ENCODE measurements at places on chromosomes 6 and 20.

DNA sequence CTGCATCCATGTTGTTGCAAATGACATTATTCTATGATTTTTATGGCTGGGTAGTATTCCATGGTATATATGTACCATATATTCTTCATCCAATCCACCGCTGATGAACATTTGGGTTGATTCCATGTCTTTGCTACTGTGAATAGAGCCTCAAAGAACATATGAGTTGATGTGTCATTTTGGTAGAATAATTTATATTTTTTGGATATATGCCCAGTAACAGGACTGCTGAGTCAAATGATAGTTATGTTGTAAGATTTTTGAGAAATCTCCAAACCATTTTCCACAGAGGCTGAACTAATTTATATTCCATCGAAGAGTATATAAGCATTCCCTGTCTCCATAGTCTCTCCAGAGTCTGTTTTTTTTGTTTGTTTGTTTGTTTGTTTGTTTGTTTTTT, 1373.5 kb downstream of the GRIK2 start:
- DNase-seq = no peak

- no peak for DNase-seq
Measured at GRCh38 chr20:9424551-9424950, 89.8 kb upstream of the LAMP5 start.

DNA sequence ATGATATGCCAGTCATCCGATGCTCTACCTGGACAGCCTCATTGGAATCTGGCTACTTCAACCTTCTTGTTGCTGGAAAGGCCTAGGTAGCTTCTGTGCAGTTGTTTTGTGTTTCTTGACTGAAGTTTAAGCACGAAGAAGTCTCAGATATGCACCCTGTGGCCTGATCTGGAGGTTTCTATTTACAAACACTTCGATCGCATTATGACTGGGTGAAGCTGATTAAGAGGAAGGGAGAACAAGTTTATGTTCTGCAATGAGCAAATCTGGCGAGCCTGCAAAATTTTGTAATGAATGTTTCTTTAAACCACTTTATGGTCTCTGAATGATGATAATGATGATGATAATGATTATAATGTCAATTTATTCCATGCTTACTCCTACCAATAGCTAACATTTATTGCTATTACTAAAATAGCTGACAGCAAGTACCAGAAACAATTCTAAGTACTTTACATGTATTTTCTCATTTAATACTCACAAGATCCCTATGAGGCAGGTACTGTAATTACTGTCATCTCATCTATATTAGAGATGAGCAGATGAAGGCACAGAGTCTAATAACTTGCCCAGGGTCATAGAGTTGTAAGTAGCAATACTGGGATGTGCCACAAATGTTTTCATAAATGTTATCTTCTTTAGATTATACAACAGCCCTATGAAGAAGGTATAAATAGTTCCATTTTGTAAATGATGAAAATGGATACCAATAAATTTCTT, 126.1 kb upstream of the UST start:
- DNase-seq = no peak

DNA sequence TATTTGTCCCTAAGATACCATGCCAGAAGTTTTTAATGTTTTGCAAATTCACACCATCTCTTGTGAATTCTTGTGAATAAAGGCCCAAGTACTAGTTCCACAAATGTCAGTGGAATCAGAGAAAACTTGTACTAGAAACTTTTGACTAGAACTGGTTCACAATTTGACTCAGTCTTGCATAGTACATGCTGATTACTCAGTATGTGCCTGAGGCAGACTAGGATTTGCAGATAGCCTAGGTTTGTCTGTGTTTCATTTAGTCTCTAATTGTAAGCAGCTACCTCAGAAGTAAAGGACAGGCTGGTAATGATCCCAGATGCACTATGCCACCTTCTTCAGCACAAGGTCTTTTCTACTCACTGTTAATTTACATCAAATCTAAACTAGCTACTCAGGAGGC, 34.2 kb upstream of the GSTA4 start:
- no peak for DNase-seq

DNA sequence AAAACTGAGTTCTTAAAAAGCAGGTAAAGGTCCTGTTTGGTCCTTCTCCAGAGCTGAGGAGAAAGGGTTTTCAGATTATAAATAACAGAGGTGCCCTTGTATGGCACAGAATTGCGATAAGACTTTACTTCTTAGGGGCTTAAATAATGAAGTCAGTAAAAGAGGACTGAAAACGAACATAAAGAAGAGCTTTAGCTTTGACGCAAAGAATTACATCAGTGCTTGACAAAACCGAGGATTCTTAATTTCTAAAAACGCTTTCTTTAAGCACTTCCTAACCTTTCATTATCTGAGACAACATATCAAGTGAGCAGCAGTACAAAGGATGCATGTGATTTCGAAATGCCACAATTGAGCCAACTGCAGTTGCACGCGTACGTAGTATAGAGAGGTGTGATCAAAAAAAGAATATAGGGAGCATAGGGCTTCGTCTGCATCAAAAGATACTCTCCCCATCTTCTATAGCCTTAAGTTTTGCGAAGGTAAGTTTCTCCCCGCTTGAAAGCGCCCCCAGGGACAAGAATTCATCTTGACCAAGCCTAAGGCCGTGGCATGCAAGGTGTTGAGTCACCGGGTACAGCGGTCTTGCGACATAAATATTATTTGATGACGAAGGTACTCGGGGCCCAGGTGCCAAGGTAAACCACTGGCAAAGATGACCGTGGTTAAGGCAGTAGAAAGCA, 778 bp upstream of the LOC128125822 start:
- DNase-seq = no peak

- DNase-seq = peak; percentile 61
Measured at GRCh38 chr20:44080646-44081267, 106.2 kb downstream of the JPH2 start.

GRCh38 chr20:20073801-20074371, 21.6 kb downstream of the CFAP61 start:
- no peak for DNase-seq

DNA sequence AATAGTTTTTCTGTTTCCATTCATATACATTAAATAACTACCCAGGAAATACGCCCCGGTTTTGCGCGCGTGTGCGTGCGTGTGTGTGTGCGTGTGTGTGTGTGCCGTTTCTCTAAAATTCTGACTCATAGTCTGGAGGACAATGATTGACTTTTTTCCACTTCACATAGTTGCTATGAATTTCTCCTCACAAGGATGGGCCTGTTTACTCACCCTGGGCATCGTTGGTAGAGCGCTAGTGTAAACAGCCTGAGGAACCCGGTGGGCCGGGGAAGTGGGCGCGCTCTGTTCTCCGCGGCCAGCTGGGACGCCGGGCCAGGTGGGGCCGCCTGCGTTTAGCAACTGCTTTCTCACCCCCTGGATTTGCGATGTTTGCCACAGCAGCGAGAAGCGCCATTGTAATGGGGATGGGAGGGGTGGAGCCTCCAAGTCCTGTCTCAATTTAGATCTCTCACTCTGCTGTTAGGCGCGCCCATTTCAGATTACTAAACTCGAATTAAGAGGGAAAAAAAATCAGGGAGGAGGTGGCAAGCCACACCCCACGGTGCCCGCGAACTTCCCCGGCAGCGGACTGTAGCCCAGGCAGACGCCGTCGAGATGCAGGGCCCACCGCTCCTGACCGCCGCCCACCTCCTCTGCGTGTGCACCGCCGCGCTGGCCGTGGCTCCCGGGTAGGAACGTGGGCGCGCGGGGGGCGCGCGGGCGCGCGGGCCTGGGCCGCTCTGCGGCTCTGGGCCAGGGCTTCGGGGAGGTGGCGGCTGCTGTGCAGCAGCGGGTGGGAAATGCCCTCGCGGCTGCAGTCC, at the start of gene CD109:
Gene CD109 (plus strand): TSS at position 585 of the 803 bp plus-strand sequence. CDS start 13 bp downstream, at position 598.
- peak; percentile 50 for DNase-seq

DNA sequence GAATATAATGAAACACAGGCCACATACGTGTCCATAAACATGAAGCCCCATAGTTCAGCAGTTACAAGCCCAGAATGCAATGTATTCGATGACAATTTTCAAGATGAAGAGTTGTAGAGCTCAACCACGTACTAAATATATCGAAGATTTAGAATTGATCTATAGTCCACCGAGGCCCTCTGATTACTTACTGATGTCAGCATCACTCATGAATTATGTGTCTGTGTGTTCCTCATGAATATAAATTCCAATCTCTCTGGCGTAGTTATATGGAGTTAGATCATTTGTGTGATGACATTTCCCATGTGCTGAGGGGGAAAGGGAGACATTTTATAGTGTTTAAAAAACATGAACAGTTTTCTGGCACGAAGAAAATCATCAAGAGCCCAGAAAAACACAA, 97.5 kb downstream of the PFDN4 start:
- DNase-seq = no peak

GRCh38 chr6:140319209-140319608, 944.8 kb upstream of the CITED2 start:
- DNase-seq = no peak

- DNase-seq = peak; percentile 31
Measured at GRCh38 chr6:32692019-32692418, 25.6 kb upstream of the HLA-DQB1 start.

DNA sequence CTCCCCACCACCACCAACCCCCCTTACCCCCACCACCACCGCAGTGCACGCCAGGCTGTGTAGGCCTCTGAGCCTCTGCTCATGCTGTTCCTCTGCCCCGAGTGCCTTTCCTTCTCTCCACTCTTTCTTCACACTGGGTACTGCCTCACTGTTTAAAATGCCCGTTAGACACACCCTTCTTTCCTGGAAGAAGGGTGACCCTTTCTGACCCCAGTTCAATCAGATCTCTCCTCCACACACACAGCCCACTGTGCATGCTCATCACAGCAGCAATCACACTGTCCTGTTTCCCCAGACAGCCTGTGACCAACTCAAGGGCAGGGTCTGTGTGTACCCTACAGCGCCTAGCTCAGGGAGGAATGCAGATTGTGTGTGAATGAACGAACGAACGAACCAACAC, 10.0 kb downstream of the TMEM74B start:
- DNase-seq = no peak

- no peak for DNase-seq
Measured at GRCh38 chr6:25946631-25947030, 16.0 kb upstream of the TRIM38 start.

- no peak for DNase-seq
Measured at GRCh38 chr6:43766964-43767461, 3.0 kb upstream of the VEGFA start.

GRCh38 chr20:2564406-2564805, 28.0 kb downstream of the TMC2 start:
- no peak for DNase-seq

DNA sequence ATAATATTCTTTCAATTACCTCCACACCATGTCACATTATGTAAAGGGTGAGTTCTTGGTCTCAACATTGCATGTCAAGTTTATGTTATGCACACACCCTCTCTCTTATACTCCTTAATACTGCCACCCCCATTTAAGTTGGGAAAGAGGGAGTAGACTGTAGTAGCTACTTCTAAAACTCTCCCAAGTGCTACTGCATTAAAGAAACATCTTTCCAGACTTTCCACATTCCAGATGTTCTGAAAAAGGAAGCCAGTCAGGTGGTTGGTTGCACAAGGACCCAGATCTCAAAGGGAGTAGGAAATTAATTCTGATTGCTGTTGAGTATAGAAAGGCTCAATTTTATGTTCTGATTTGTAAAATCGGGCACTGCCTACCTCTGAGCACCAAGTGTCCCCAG, 419.5 kb downstream of the CD83 start:
- no peak for DNase-seq

GRCh38 chr6:82056567-82056966, 191.0 kb downstream of the IBTK start:
- DNase-seq = no peak

- no peak for DNase-seq
Measured at GRCh38 chr20:33671573-33672288, 2.5 kb downstream of the NECAB3 start.

GRCh38 chr6:144008120-144008811, at the start of gene PLAGL1:
Gene PLAGL1 (minus strand): TSS chr6:144008259. CDS start chr6:143948136, 60,123 bp downstream.
- DNase-seq = no peak

- DNase-seq = no peak
Measured at GRCh38 chr6:161584051-161584450, 310.2 kb upstream of the AGPAT4 start.

GRCh38 chr20:43710370-43711044, 16.3 kb downstream of the GTSF1L start:
- DNase-seq = no peak

DNA sequence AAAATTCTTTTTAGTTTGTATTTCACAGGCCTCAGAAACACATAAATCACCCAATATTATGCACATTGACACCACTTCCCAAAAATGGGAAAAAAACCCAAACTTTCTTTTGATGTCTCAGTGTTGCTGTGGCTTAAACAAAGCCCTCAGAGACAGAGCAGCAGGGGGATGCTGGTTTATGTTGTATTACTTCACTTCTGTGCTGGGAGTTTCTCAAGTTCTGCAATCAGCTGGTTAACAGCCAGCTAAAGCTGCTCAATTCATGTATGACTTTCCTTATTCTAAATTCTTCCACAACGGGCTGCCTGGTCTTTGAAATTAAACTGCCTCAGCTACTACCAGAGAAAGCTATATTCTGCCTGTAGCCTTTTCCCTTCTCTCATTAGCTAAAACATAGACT, 5.6 kb downstream of the FILIP1 start:
- no peak for DNase-seq

- no peak for DNase-seq
Measured at GRCh38 chr6:169169375-169169774, 84.3 kb downstream of the THBS2 start.

- DNase-seq = no peak
Measured at GRCh38 chr20:9015984-9016324, 52.9 kb upstream of the PLCB4 start.

DNA sequence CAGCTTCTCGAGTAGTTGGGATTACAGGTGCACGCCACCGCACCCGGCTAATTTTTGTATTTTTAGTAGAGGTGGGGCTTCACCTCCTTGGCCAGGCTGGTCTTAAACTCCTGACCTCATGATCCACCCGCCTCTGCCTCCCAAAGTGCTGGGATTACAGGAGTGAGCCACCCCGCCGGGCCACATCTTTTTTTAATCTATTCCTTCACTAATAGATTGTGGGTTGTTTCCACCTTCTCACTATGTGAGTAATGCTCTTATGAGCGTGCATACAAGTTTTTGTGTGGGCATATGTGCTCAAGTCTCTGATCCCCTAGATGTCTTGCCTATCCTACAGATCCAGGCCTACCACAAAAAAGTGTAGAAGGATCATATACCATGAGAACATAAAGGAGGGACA, 30.7 kb downstream of the CARMIL1 start:
- DNase-seq = no peak

GRCh38 chr6:83292900-83293843, 100.0 kb downstream of the RWDD2A start:
- no peak for DNase-seq

DNA sequence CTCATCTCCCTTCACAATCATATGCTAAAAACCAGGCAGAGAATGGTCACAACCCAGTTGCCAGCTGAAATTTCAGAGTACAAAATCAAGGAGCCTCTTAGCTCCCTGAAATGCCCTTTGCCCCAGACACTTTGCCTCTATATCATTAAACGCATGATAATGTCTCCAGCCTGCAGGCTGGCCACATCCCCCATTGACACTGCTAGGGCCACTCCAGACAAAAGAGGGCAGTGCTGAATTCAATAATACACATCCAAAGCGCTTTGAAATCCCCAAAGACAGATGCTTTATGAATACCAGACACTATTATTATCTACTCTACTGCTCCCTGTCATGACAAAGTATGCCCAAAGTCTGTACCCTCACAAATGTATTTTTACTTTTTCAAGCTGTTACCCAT, 348.3 kb upstream of the POU3F2 start:
- DNase-seq = no peak

GRCh38 chr6:158801655-158802294, 17.4 kb downstream of the EZR start:
- DNase-seq = no peak

Data from activated CD8-positive, alpha-beta memory T cell treated with anti-CD3 and anti-CD28 coated beads for 4 hours (primary cell).